AG09319 (cell line): ENCODE measurements at places on chromosomes 5 and 9.

DNA sequence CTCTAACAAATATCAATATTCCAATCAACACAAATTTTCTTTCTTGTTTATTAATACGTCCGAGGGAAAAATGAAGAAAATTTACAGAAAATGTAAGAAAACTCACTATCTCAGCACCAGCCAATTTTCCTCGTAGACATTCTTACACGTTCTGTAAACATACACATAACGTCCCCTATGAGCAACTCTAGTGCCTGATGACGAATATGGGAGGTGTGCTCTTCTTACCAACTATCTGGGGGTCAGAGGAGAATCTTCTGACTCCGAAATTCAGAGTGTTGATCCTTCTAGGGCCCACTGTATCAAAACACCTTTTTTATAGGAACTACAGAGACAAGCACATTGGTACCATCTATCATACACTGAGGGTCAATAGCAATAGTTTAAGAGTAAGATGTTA lies 198.7 kb downstream of the GAPVD1 start:
- DNase-seq: no peak

GRCh38 chr9:88905506-88905905 lies 85.8 kb upstream of the S1PR3 start:
- no peak for DNase-seq

DNA sequence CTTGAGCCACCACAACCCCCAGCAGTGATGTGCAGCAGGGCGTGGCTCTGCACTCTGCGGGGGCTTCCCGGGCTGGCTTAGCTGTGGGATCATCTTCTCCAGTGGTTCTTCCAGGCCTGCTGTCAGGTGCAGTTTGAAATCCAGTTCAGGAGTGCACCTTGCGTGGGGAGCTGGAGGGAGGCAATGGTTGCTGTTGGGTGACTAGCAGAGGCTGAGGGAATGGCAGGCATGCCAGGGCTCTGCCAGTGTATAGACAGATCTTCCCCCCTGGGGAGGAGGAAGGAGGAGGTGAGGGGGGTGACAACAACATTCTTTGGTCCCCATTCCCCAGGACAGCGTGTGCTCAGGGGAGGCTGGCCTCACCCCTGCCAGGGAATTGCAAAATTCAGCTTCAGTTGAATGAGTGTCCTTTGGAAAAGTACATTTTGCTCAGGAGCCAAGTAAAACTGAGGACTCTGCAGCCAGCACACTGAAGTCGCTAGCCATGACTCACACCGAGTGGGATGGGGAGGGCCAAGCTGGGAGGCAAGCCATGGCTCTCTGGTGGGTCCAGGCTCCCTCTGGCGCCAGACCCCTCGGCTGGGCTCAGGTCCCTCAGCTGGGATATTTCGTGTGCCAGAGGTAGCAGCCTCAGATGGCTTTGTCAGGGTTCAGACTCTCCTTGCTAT lies 35.0 kb downstream of the ERGIC1 start:
- DNase-seq: peak; percentile 73

GRCh38 chr5:134527156-134527960 lies 1.9 kb downstream of the JADE2 start:
- no peak for DNase-seq

- DNase-seq: no peak
Measured at GRCh38 chr9:120888626-120889025, 11.6 kb upstream of the PHF19 start.

DNA sequence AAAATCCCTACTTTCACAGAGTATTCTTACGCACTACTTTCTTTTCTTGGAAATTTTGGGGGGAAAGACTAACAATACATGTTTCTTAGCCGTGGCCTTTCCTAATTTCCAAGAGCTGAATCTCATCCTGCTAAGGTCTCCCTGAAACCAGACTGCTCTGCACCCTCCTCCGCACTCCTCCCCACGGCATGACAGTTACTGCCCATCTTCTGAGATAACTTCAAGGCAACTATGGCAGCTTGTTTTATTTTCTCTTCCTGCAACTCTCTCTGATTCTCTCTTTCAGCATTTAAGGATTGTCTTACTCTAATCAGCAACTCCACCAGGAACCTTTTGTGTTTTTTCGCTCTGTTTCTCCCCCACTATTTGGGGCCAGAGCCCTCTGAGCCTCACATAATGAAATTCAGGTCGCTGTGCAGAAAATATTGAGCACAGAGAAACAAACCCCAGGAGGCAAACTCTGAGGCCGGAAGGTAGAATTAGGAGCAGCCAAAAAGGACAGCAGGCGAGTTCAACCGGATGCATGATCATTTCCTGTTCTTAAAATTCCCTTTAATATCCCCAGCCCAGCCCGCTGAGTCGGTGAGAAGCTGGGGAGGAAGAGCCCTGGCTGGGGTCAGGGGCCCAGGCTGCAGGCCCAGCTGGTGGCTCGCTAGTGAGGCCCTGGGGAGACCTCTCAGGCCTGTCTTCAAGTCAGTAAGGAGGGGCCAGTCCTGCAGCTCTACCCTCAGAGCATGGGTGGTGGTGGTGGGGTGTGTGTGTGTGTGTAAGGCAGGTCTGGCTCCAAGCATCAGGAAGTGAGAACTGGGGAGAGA lies 213.6 kb upstream of the S1PR3 start:
- no peak for DNase-seq

GRCh38 chr9:122463828-122464632 lies 13.7 kb downstream of the OR1J1 start:
- DNase-seq: no peak

DNA sequence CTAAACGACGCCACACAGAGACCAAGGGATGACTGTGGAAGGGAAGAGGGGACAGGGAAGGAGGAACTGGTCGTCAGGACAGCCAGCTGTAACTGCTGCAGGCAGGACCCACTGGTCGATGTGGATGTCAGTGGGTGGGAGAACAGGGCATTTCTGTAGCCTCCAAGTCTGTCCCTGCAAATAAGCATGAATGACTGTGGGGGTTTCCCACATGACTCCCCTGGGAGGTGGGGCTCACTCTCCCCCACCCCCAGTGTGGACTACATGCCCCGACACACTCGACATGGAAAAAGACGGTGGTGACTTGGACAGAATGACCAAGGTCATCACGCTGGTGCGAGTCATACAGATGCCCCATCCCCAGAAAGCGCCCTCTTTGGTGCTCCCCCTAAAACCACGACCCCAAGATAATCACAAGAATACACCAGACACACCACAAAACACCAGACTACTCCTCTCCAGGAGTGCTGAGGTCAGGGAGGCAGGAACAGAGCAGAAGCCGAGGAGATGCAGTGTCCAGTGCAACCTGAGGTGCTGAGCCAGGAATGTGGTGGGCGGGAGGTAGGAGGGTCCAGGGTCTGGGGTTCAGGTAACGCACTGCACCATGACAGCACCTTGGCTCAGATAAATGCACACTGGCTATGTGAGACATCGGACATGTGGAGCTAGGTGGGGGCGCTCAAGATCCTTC lies 64.9 kb downstream of the SECISBP2 start:
- no peak for DNase-seq

DNA sequence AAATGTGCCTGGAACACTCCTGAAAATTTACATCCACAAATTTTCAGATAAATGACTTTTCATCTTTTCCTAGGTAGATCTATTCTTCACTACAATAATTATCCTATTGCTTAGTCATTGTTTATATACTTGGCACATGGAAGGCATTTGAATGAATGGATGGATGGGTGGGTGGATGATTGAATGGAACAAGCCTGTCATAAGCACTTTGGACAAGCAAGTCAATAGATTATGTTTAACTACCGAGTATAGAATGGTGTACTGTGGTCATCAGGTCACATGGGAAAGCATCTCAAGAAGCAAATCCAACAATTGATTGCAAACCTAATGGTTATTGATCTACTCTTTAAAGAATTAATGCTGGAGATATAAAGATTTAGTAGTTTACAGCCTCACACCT lies 114.4 kb upstream of the DMRTA1 start:
- no peak for DNase-seq

DNA sequence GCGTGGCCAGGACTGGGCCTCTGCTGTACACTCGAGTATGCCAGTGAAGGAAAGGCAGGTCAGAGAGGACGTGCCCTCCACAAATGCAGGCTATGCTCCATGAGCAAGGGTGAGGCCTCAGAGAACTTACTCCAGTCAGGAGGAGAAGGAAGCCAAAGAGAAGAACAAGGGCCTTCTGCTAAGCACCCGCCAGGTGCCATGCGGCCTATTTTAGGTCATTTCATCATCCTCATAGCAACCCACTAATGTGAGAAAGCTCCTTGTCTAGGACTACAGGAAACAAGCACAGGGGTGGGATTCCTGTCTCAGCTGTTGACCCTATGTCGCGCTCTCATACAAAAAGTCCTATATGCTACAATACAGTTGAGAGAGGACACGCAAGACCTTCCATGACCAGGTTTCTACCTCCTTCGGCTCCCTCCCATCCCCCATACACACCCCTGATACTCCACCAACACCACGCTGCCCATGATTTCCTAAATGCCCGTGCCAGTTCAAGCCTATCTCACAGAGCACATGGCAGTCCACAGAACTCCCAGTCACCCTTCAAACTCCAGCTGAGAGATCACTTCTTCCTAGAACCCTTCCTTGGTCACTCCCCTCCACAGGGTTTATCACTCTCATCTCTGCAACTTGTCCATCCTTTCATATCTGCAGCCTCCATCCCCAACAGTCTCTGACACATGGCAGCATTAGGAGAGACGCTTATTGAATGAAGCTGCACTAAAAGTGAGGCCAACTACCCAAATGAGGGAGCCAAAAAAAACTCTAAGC lies 26.8 kb downstream of the PSMB7 start:
- DNase-seq: no peak

- DNase-seq: no peak
Measured at GRCh38 chr5:98999631-99000030, 70.8 kb upstream of the CHD1 start.

DNA sequence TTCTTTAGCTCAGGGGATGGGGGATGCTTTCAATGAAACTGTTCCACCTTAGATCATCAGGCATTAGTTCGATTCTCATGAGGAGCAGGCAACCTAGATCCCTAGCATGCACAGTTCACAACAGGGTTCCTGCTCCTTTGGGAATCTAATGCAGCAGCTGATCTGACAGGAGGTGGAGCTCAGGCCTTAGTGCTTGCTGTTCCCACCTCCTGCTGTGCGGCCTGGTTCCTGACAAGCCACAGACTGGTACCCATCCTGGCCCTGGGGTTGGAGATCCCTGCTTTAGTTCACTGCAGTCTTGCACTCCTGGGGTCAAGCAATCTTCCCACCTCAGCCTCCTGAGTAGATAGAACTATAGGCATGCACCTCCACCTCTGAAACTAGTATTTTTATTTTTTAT lies 1369.8 kb upstream of the NUDT12 start:
- DNase-seq: no peak

- no peak for DNase-seq
Measured at GRCh38 chr9:92406477-92406876, 2.1 kb upstream of the OGN start.

GRCh38 chr9:16825971-16826625 lies 44.4 kb downstream of the BNC2 start:
- peak; percentile 55 for DNase-seq

DNA sequence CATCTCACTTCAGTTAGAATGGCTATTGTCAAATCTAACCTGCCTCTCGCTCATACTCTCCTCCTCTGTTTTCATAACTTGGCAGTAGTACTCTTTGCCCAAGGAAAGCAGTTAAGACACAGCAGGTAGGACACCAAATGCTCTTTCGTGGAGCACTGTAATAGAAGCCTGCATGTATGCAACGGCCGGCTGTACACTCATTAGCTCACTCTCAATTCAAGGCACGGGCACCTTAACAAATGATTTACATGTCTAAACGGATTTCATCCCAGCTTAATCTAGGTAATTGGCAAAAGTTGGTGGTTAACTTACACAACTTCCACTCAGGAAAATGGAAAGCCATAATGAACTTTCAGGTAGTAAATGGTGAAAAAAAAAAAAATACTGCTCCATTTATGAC lies 14.9 kb downstream of the DEPDC1B start:
- no peak for DNase-seq
